A549 treated with AZD2906 at 1 μM for 4 hours (cell line): ENCODE measurements at places on chromosomes 2 and 18. TPM values are rescaled to one million over a fixed set of nuclear protein-coding genes. Genes with fewer than 3 reads are reported as not detected.

KLHL30 gene
- total RNA-seq = 0.16 to 0.25 TPM (median 0.22 TPM) in 5 replicates

TSPYL6 gene
- total RNA-seq = not detected in 5 replicates

RUFY4 gene
- 0.08 TPM in 1 of 5 replicates, not detected in the others for total RNA-seq

ESPNL gene
- total RNA-seq = 0.07 to 0.22 TPM (median 0.14 TPM) in 5 replicates

ATP6V1C2 gene
- 0.12 to 0.29 TPM (median 0.23 TPM) in 5 replicates for total RNA-seq

HRH4 gene
- 0.03 TPM in 1 of 5 replicates, not detected in the others for total RNA-seq

LIMS4 gene
- 0.50 to 0.89 TPM (median 0.62 TPM) in 5 replicates for total RNA-seq

SIX2 gene
- total RNA-seq = 1.5 to 2.8 TPM (median 2.2 TPM) in 5 replicates

CMPK2 gene
- total RNA-seq = 0.34 to 1.4 TPM (median 0.46 TPM) in 5 replicates

BOLL gene
- not detected in 5 replicates for total RNA-seq

GYPC gene
- total RNA-seq = not detected in 5 replicates

SERPINB13 gene
- not detected in 5 replicates for total RNA-seq

TMEM127 gene
- total RNA-seq = 38.2 to 44.6 TPM (median 42.8 TPM) in 5 replicates

TMEM37 gene
- total RNA-seq = 2.1 to 2.8 TPM (median 2.6 TPM) in 5 replicates

RIF1 gene
- total RNA-seq = 12.1 to 25.9 TPM (median 15.7 TPM) in 5 replicates

TGFBRAP1 gene
- 15.1 to 15.9 TPM (median 15.4 TPM) in 5 replicates for total RNA-seq

DUSP28 gene
- total RNA-seq = 5.4 to 8.2 TPM (median 7.6 TPM) in 5 replicates

TMEM17 gene
- 3.9 to 4.6 TPM (median 4.2 TPM) in 5 replicates for total RNA-seq

EFHD1 gene
- total RNA-seq = 3.5 to 5.3 TPM (median 4.2 TPM) in 5 replicates

PFN4 gene
- total RNA-seq = 1.4 to 2.5 TPM (median 1.7 TPM) in 5 replicates

DES gene
- 0.14 to 0.69 TPM (median 0.27 TPM) in 5 replicates for total RNA-seq

ANKRD62 gene
- not detected in 5 replicates for total RNA-seq

GAREM1 gene
- total RNA-seq = 5.1 to 5.8 TPM (median 5.5 TPM) in 5 replicates

DTNB gene
- total RNA-seq = 8.2 to 9.6 TPM (median 9.0 TPM) in 5 replicates

TANC1 gene
- 7.9 to 10.3 TPM (median 8.9 TPM) in 5 replicates for total RNA-seq

DHRS9 gene
- total RNA-seq = 3.1 to 3.9 TPM (median 3.4 TPM) in 5 replicates

EPB41L5 gene
- 3.4 to 5.1 TPM (median 4.0 TPM) in 5 replicates for total RNA-seq
